ENCODE measurements at places on chromosomes 16 and 17.

- DNase-seq, result no peak
Observed at GRCh38 chr17:4717791-4718190, 7.4 kb downstream of the ARRB2 start.

GRCh38 chr16:9913604-9914326, 268.5 kb downstream of the GRIN2A start:
- no peak for DNase-seq

DNA sequence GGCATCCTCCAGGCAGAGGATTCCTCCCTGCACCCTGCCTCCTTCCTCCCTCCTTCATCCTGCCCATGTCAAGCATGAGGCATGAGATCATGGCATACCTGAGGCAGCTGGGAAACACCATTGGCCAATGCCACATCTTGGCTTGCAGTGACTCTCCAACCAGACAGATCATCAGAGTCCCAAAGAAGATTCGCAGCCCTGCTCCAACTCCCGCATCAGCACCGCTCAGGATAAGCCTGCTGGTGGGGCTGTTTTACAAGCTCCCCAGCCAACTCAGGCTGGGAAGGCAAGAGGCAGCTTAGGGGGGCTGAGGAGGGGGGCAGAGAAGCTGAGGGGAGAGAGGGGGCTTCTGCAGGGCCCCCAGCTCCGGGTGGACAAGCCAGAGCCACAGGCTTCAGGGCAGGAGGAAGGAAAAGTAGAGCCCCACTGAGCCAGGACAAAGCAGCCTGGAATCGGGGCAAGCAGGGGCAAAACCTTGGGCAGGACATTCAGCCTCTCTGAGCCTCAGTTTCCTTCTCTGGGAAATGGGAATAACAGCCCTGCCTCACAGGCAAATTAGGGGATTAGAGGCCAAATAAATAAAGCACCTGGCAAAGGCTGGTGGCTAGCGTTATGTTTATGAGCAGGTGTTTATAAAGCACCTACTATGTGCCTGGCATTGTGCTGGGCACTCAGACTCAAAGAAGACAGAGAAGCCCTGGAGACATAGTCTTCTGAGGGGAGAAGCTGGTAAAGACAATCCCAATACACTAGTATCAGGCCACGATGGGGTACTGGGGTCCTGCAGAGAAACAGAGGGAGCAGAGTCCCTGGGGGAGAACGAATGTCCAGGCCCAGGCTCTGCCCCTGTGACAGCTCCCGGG, 88.1 kb downstream of the GOSR1 start:
- DNase-seq, result no peak

DNA sequence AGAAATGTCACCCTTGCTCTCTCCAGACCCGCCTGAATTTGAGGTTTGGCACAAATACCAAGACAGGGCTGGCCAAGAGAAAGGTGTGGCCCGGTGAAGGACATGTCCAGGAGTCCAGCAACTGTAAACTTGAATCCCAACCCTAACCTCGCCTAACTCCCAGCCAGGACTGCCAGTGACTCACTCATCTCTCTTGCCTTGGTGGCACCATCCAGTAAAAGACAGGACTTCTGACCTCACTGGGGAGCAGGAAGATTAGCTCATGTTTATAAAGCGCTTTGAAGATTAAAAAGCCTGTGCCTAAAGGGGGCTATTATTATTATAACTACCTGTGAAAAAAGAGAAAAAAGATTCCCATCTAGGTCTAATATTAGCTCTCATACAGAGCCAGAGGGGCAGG, 335.3 kb downstream of the SOX9 start:
- DNase-seq, result no peak

GRCh38 chr16:57559072-57559790, 16.8 kb downstream of the ADGRG5 start:
- DNase-seq, result no peak

DNA sequence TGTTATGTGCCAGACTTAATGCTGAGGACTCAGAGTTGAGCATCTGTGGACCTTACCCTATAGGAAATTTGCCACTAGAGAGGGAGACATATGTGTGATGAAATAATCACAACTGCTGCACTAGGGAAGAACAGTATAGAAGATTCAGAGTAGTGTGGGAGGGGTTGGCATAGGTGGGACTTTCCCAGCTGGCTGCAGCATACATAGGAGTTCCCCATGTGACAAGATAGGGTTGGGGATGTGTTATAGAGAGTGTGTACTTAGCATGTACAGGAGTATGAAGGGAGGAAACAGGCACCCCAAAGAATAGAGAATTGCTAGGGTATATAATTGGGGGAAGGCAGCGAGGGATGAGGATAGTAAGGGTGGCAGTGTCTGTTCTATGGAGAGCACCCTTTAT, 2.9 kb downstream of the NUP93 start:
- DNase-seq, result no peak

DNA sequence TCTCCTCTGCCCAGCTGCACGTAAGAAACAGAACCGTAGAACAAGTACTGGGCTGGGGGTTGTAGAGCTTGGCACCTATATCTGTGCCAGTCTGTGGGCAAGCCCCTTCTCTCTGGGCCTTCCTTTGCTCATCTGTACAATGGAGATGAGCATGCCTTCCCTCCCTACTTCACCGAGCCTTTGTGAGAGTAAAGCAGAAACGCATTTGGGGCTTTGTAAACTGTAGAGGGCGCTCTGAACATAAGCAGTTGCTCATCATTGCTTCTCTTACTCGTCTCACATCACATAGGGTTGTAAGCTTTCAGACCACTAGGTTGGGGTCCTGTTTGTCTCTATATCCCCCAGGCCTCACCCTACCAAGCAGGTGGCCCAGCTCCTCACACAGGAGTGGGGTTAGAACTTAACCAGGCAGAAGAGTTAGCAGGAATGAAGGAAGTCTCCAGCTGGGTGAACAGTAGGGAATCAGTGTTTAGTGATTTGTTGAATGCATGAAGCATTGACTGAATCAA, 15.1 kb downstream of the SAMD14 start:
- DNase-seq, result no peak

- no peak for DNase-seq
Observed at GRCh38 chr17:60993497-60993896, 315.8 kb downstream of the BCAS3 start.

GRCh38 chr17:48611213-48611612, 396 bp upstream of the HOXB7 start:
- no peak for DNase-seq

GRCh38 chr16:6695666-6696065, 637.0 kb upstream of the RBFOX1 start:
- no peak for DNase-seq

GRCh38 chr16:8675183-8676159, 1.1 kb downstream of the ABAT start:
- DNase-seq, result no peak

- no peak for DNase-seq
Observed at GRCh38 chr17:40038882-40039513, 15.2 kb downstream of the MED24 start.

DNA sequence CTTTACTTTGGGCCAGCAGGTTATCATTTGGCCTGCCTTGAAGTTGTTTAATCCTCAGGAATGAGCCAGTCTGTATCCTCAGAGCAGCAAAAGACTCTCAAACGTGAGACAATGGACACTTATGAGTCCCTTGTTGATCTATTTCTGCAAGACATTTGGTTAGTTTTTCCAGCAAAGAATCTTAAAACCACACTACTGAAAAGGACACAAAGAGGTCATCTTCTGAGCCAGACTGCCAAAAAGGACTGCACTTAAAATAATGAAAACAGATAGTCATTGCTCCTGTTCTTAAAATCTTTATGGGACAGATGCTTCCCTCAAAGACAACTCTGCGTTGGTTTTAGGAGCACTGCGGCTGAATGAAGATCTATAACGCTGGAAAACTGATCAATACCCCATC, 205.7 kb upstream of the PSMD7 start:
- DNase-seq, result no peak

DNA sequence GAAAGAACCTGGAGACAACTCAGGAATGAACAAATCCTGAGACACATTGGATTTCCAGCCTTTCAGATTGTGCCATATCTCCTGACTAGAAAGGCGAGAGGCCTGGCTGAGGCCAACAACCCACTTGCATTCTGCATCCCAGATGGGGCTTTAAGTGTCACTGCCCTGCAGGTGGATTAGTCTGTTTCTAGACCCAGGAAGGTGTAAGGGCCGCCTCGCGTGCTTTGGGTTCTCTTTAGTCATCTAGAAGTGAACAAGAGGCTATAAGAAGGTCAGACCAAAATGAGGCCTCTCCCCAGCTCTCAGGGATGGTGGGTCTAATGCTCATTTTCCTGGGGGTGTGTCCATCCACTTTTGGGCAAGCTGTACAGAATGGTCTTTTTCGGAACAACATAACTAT, 4.9 kb downstream of the SAP30BP start:
- DNase-seq, result no peak

Data from NCI-H2171 (cell line).